ENCODE measurements at places on chromosomes 7 and 10.
A peak's percentile ranks its signal among the peaks of the same experiment; 100 is the strongest.

- DNase-seq: no peak
Measured at GRCh38 chr10:25851548-25851947, 82.5 kb upstream of the MYO3A start.

- no peak for DNase-seq
Measured at GRCh38 chr10:78953113-78953798, 115.5 kb upstream of the ZMIZ1 start.

- DNase-seq: no peak
Measured at GRCh38 chr10:122510736-122511135, 49.4 kb downstream of the HTRA1 start.

DNA sequence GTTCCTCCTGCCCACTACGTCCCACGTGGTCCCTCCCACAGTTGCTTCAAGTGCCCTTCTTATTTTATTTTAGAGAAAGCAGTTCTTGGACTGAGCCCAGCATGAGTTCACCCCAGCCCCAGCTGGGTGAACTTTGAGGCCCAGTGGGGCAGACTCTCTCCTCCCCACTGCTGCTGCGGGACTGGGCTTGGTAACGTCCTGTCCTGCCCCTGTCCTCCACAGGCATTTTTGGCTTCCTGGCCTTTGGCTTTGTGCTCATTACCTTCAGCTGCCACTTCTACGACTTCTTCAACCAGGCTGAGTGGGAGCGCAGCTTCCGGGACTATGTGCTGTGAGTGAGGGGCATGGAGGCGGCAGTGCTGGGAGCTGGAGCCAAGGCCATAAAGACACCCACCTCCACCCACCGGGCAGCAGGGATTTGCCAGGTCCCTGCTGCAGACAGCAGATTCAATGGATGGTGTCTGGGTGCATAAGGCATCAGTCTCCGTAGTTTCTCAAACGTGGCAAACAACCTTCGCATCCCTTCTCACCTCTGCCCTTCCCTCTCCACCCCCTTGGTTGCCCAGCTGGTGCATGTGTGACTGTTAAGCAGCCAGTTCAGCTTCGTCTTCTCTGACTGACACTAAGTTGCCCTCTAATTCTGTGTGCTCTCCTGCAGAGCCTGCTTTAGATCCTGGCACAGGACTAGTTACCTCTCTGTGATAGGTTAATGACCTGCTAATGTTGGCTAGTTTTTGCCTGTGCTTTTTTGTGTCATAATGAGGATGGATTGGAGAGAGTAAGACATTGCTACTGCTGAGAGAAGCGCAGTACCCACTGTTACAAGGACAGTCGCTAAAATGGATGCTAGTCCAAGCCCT, 15.5 kb upstream of the AHCYL2 start:
- DNase-seq: no peak

- no peak for DNase-seq
Measured at GRCh38 chr7:105759670-105760550, 116.5 kb downstream of the ATXN7L1 start.

DNA sequence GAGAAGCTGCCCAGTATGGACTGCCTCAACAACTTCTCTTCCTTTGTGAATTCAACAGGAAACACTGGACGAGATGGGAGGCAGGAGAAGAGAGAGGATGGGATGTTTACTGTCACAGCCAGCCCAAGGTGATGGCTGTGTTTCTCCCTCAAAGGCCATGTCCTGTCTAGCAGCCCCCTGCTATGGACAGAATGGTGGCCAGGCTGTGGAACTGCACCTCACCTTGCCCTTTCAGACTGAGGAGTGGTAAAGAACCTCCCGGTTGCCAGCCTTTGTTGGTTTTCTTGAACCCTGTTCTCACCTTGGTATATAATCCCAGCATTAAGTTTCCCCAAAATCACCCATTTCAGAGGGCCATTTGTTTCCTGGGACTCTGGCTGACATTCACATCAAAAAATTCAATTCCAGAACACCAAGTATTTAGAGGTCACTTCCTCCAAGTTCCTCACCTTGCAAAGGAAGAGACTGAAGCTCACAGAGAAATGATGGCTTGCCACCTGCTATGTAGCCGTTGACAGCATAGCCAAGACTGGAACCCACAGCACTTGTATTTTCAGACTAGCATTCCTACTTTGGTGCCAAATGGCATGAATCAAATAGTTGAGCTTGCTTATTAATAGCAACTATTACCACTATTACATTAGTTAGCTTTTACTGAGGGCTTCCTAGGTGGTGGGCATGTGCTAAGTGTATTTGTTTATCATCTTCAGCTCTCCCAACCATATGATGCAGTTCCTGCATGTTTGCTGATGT, 224.0 kb upstream of the GRB10 start:
- DNase-seq: no peak

- peak; percentile 54 for DNase-seq
Measured at GRCh38 chr10:128047991-128048818, 78.0 kb downstream of the MKI67 start.

DNA sequence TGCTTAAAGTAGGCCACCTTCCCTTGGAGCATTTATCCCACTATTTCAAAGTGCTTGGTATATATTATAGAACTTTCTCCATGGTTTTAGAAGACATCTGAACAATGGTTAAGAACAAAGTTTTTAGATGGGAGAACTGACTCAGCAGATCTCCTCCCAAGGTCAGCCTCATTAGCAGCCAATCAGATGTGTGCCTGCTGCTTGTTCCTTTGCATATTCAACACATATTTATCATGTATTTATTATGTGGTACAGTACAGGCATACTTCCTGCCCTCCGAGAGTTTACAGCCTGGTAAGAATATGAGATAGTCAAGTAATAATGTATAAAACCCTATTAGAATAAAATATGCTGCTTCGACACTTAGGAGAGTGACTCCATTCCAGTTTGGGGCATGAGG, 120.1 kb upstream of the NRP1 start:
- no peak for DNase-seq

DNA sequence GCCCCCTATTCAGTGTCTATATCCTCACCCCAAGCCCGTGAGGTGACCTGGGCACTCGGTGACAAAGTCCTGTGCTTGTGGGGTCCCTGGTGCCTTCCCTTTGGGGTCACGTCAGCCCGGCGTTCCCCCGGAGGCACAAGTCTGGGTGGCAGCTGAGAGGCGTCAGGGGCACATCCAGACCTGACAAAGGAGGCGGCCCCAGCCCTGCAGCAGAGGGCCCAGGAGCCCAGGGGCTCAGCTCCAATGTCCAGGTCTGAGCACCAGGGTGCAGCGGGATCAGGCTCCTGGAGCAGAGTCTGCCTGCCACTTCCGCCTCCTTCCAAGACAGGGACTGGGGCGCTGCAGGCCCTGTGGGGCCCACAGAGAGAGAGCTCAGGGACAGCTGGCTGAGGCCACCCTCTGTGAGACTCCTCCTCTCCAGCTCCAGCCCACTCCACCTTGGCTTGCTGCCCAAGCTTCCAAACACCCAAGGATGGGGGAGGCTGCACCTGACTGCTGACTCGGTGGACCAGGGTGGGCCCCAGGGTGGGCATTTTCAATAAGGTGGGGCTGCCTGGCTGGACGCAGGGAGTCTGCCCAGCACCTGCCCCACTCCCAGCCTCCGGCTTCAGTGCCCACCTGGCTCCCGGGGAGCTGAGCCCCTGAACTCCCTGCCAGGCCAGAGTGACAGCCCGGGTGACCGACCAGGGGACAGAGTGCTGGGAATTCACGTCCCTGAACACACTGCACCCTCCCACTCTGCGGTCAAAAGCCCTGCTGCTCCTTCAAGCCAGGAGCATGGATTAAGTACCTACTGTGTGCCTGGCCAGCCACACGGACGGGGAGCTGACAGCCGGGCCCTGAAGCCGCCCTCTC, 1.0 kb upstream of the KNDC1 start:
- no peak for DNase-seq

GRCh38 chr7:31885171-31885570, 185.0 kb downstream of the PDE1C start:
- no peak for DNase-seq

GRCh38 chr7:42085531-42085930, 151.5 kb downstream of the GLI3 start:
- no peak for DNase-seq

- no peak for DNase-seq
Measured at GRCh38 chr7:115840702-115841101, 189.9 kb downstream of the TFEC start.

- no peak for DNase-seq
Measured at GRCh38 chr10:480928-481552, 208.4 kb downstream of the DIP2C start.

DNA sequence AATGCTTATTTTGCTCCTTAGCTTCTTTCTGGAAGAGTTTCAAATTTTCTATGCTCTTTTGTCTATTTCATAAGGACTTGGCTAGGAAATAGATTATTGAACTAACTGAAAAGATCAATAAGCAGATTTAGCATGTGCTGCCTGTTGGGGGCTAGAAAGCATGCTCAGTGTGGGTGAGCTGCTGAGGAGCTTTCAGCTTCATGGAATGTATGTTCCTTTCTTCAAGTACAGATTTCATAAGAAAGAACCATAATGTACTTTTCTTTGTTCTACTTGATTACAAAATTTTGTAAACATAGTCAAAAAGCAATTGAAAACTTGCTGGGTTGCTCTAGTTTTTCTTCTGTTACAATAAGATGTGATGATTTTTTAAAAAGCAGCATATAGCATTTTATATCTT, 73.8 kb downstream of the TAF3 start:
- DNase-seq: no peak

- DNase-seq: no peak
Measured at GRCh38 chr7:127791446-127792189, 139.6 kb downstream of the SND1 start.

GRCh38 chr7:33748793-33749192, 156.5 kb upstream of the BMPER start:
- no peak for DNase-seq

DNA sequence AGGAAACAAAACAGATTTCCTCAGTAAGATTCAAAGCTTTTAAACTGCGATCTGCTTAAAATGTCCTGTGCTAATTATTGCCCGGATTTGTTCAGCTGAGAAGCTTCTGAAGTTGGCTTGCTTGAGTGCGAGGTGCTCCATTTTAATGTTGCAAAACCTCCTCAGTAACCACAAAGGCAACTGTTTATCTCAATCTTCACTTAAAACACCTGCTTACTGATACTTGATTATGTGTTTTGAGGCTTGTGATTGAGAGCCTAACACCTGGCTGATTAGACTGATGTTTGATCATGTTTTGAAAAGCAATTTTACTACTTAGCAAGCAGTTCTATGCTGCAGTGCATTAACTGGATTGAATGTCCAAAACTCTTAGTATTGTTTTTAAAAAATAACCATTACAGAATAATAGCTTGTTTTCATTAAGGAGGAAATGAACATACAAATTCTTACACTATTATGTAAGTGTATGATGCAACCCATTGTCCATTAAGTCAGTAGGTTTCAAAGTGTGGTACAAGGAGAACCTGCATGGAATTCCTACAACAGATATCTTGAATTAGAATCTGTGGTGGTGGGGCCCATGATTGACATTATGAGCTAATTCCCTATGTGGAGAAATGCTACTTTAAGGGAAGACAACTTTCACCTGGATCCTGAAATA, 96.9 kb upstream of the FAM180A start:
- no peak for DNase-seq

DNA sequence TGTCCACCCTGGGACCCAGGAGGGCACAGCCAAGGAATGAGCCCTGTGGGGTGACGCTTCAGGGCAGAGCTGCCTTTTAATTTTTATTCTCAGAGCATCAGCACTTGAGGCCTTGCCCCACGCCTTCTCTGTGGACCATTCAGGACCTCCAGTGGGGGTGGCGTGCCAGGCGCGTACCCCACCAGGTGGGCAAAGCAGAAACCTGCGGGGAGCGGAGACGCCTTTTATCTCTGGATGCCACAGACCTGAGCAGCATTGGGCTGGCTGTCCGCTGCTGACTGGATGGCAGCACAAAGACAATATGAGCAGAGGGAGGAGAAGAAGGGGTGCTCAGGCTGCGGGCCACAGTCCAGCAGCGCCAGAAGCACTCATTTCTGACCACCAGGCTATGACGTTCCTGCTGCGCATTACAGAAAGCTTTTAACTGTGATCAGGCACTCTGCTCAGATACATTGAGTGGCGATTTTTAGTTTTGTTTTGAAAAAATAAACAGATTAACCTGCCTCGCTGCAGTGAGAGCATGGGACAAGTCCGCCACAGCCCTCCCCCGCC, 90.4 kb upstream of the ANLN start:
- no peak for DNase-seq
